Diencephalon (tissue), 1 donor: ENCODE measurements at places on chromosomes 1 and 21. TPM values are rescaled to one million over a fixed set of nuclear protein-coding genes. Genes with fewer than 3 reads are reported as not detected.

Gene S100B
- total RNA-seq = 57.0 TPM

Gene C1QA
- total RNA-seq = 17.5 TPM

Gene SLC1A7
- total RNA-seq = not detected

Gene RIMS3
- 49.6 TPM for total RNA-seq

Gene G0S2
- 2.1 TPM for total RNA-seq

Gene ANKRD35
- total RNA-seq = 1.6 TPM

Gene RGS18
- total RNA-seq = 1.8 TPM

Gene TIE1
- total RNA-seq = 19.6 TPM

Gene LRRIQ3
- total RNA-seq = 2.5 TPM

Gene MED8
- 27.5 TPM for total RNA-seq

Gene KAZN
- 16.1 TPM for total RNA-seq

Gene MFSD2A
- 26.8 TPM for total RNA-seq

Gene GBP6
- total RNA-seq = 0.69 TPM

Gene AGMAT
- 2.3 TPM for total RNA-seq

Gene FAM78B
- total RNA-seq = 6.7 TPM

Gene SNX7
- 36.7 TPM for total RNA-seq

Gene HPCA
- 83.5 TPM for total RNA-seq

Gene IVL
- not detected for total RNA-seq

Gene TFF2
- total RNA-seq = not detected

Gene SLC45A3
- 1.2 TPM for total RNA-seq

Gene USH2A
- 1.4 TPM for total RNA-seq

Gene BTG2
- total RNA-seq = 16.8 TPM

Gene MAP10
- 8.1 TPM for total RNA-seq

Gene CYP4X1
- total RNA-seq = 26.1 TPM

Gene HFM1
- 28.8 TPM for total RNA-seq
